ENCODE measurements at places on chromosomes 2 and 18. TPM values are rescaled to one million over a fixed set of nuclear protein-coding genes. Genes with fewer than 3 reads are reported as not detected.

Gene FLACC1
- total RNA-seq = 4.2 TPM

- no peaks in the 10 kb centered on the region for H3K27me3 ChIP-seq
- no peaks in the 10 kb centered on the region for H3K36me3 ChIP-seq
- H3K27ac ChIP-seq = no peak overlapping the region
- peaks cover 18% of the 10 kb centered on the region for H3K4me1 ChIP-seq
- H3K4me3 ChIP-seq = no peak overlapping the region
- no peak for DNase-seq
These were observed 186.1 kb downstream of the HDAC4 start for GRCh38 chr2:239214725-239215124.

- H3K4me1 ChIP-seq = no peaks in the 10 kb centered on the region
- no peaks in the 10 kb centered on the region for H3K27me3 ChIP-seq
- H3K4me3 ChIP-seq = no peak overlapping the region
- no peak overlapping the region for H3K27ac ChIP-seq
- DNase-seq = no peak
These were observed 38.0 kb upstream of the DARS1 start for GRCh38 chr2:136023416-136023815.

Gene STAMBP
- total RNA-seq = 34.4 TPM

Gene UBE2E3
- 49.7 TPM for total RNA-seq

- no peak for DNase-seq
- peaks cover 8% of the 10 kb centered on the region for H3K4me1 ChIP-seq
- no peaks in the 10 kb centered on the region for H3K36me3 ChIP-seq
- no peak overlapping the region for H3K27ac ChIP-seq
- no peaks in the 10 kb centered on the region for H3K27me3 ChIP-seq
- H3K4me3 ChIP-seq = no peak overlapping the region
These were observed 53.1 kb upstream of the EFEMP1 start for GRCh38 chr2:55976681-55977080.

GRCh38 chr18:5309888-5310470 is 14.5 kb upstream of the ZBTB14 start:
- peaks cover 2% of the 10 kb centered on the region for H3K4me1 ChIP-seq
- no peak overlapping the region for H3K27ac ChIP-seq
- DNase-seq = no peak
- H3K36me3 ChIP-seq = no peaks in the 10 kb centered on the region
- peak overlapping the region; percentile 63 for H3K4me3 ChIP-seq
- no peaks in the 10 kb centered on the region for H3K27me3 ChIP-seq

DNA sequence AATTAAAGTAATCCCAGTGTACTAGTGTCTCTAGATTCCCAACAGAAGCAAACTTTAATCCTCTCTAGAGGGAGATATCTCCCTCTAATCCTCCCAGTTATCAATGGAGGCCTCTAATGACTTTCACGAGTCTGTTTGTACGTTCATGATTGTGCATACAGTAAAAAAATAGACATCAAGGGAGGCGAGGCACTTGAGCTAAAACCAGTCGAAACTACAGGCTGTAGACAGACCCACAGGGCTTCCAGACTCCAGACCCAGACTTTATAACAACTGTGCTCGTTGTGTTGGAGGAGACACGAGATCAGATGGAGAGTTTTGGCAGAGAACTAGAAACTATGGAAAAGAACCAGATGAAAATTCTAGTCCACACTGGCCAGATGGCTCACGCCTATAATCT is 7.0 kb downstream of the DGKD start:
- H3K4me3 ChIP-seq = no peak overlapping the region
- no peaks in the 10 kb centered on the region for H3K27me3 ChIP-seq
- DNase-seq = no peak

Gene LRATD1
- 4.1 TPM for total RNA-seq

DNA sequence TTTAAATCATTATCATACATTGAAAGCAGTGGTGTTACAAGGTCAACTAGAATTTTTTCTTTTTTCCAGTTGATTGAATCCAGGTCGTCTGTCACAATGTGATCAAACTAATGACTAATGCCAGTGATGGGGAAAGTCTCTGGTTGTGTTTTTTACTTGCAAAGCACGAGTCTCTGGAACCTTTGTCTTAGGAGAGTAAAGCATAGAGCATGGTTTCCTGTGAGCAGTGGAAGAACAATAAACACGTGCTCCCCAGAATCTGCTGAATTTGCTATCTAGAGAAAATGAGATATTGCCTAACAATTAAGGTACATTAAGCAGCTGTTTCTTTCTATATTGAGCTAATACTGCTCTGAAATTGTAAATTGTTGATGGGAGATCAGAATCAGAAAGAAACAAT is 1332.4 kb upstream of the TMEFF2 start:
- no peak overlapping the region for H3K4me3 ChIP-seq
- H3K27me3 ChIP-seq = no peaks in the 10 kb centered on the region
- no peak overlapping the region for H3K27ac ChIP-seq
- DNase-seq = no peak
- H3K36me3 ChIP-seq = no peaks in the 10 kb centered on the region
- H3K4me1 ChIP-seq = no peaks in the 10 kb centered on the region

- H3K4me1 ChIP-seq = peaks cover 7% of the 10 kb centered on the region
- H3K27me3 ChIP-seq = no peaks in the 10 kb centered on the region
- no peak overlapping the region for H3K4me3 ChIP-seq
- DNase-seq = no peak
- H3K36me3 ChIP-seq = no peaks in the 10 kb centered on the region
These were observed 92.3 kb downstream of the ETAA1 start for GRCh38 chr2:67489396-67489795.

DNA sequence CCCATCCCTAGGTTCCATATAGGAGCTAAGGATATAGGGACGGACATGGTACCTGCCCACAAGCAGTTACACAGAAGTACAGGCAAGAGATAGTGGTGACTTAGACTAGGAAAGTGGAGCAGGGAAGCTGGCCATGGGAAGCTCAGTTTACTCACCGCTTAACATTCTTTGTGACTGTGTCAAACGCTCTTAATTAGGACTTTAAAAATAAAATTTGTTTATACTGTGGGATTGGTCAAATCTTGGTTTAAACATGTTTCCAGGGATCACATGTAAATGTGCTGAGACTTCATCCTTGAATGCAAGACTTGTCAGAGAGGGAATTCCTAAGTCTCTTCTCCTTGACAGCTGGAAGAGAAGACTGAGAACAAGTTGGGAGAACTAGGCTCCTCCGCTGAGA is 107.3 kb downstream of the MTCL1 start:
- no peaks in the 10 kb centered on the region for H3K27me3 ChIP-seq
- H3K4me3 ChIP-seq = no peak overlapping the region
- no peak overlapping the region for H3K27ac ChIP-seq
- DNase-seq = no peak
- no peaks in the 10 kb centered on the region for H3K36me3 ChIP-seq
- no peaks in the 10 kb centered on the region for H3K4me1 ChIP-seq

- no peak for DNase-seq
- H3K4me1 ChIP-seq = no peaks in the 10 kb centered on the region
- H3K4me3 ChIP-seq = no peak overlapping the region
- H3K27me3 ChIP-seq = no peaks in the 10 kb centered on the region
These were observed 64.9 kb upstream of the ZCCHC2 start for GRCh38 chr18:62457877-62458276.
